ENCODE measurements at places on chromosomes 6 and 20. TPM values are rescaled to one million over a fixed set of nuclear protein-coding genes. Genes with fewer than 3 reads are reported as not detected.
A peak's percentile ranks its signal among the peaks of the same experiment; 100 is the strongest.

The SMPD2 gene
- polyA plus RNA-seq = 10.1 TPM

DNA sequence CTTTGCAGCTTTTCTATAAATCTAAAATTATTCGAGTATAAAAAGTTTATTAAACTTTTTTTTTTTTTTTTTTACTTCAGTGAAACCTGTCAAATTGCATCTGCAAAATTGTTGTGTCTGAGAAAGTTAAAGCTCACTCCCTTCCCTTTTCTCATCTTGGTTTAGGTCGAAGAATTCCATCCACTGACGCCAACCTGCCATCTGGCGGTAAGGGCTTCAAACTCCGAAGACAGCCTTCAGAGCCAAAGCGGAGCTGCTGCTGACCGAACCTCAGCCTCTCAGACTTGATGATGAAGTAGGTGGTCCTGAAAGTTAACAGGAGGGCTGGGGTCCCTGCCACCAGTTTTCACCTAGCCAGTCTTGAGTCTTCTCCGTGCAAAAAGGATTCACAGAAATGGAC lies 29.6 kb upstream of the VAPB start:
- DNase-seq = no peak

The SMLR1 gene
- polyA plus RNA-seq = 1.9 TPM

DNA sequence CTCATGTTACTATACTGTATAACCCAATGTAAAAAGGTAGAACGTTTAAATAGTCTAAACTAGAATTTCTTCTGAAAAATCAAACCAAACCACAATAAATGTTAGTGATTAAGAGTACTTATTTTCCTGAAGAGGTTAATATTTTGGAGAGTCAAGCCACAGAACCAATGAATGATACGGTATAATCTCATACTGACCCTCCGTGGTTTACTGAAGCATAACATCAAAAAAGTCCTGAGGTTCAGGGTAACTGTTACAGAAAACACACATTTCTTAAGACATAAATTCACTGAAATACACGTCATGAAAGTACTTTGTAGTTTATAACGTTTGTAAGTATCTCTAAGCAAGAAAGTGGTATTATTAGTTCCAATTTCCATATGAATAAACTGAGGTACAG lies 28.9 kb downstream of the ESF1 start:
- no peak for DNase-seq

The KCNQ5 gene
- polyA plus RNA-seq = 0.41 TPM

DNA sequence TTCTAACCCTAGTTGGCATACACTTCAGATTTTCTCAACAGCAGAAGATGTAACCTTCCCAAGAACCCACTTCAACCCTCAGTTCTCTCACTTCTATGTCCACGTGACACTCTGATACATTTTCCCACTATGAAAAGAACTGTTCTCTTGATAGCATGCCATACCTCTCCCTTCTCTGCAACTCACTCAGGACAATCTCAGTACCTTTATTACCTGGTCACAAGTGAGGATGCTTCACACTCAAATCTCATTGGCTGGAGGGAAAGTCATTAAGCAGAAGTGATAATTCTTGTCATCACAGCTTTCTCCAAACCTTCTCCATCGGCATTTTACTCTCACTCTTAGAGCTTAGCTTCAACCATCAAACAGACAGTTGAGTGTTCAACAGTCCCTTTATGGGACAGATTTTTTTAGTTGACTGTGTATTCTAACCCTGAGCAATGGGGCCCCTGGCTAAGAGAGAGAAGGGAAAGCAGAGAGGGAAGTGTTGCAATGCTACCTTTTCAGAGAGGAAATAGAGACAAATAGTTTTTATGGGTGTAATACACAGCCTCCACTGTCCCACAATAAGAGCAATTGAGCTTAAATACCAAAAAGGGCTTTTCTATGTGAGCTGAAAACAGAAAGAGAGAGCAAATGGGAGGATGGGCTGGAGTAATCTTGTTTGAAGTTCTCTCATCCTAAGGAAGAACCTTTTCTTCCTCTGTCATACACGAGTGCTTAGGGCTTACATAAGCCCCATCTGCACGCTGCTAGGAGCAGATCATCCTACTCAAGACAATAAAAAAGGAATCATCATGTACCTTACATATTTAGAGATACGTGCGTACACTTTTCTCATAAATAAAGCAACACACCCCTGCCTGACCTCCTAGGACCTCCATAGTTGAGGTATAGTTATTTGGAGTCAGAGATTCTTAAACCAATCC lies 16.0 kb downstream of the HLA-DPA1 start:
- DNase-seq = no peak

DNA sequence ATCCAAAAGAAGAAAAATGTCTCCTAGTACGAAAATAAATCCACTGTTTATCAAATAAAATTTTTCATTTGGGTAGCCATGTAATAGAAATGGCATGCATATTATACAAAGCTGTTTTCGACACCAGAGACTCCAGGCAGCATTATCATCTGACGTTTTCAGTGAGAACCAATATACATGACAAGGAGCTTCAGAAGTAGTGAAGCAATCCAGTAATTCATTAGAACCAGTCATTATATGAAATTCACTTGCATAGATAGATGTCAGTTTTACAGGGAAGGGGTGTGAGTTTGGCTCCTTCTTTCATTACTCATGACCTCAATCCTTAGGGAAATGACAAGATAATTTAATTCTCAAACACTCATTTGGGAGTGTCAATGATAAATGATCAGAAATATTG lies 14.7 kb downstream of the HTR1B start:
- no peak for DNase-seq

The RPP40 gene
- 11.7 TPM for polyA plus RNA-seq

DNA sequence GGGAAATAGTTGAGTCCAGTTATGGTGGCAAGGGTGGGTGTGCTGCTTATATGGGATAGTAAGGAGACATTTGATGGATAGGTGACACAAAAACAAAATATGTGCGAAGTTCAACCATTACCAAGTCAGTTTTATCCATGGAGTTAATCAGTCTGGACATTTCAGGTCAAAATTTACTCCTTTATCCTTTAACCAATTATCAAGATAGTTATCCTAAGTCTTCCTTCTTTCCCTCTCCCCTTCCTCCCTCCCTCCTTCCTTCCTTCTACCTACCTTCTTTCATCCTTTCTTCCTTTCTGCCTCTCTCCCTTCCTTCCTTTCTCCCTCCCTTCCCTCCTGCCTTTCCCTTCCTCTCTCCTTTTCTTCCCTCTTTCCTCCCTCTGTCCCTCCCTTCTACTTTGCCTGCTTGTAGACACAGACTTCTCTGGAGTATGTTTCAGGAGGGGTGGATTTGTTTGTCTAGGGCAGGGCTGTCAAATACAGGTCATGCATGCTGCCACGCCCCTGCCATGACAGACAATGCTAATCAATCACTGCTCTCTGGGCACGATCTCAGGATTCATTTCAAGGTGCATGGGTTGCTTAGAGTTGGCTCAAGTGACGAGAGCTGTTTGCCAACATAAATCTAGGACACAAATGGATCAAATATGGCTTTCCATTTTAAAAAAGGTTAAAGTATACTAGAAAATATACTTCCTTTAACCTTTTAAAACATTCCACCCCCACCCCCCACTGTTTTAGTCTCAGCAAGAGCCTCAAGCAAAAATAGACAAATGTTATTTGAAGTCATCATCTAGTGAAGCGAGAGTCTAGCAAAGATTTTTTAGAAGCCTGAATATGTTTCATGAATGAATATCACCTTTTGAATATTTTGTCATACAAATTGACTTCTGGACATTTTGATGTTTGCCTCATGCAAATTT lies 281.6 kb upstream of the CITED2 start:
- no peak for DNase-seq

DNA sequence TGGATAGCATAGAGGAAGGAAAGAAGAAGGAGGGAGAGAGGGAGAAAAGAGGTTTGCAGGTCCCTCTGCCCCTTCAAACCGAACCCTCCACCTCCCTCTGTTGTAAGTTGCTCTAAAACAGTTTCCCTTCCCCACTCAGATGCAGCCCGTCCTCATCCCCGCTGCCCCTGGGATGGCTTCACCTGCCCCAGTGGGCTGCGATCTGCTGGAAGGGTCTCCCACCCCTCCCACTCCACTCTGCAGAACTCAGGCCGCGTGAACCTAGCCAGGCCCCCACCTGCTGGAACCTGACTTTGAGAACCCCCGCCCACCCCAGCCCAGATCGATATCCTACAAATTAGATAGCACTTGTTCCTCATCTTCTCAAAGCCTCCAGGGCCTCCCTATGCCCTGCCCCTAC lies 190.8 kb downstream of the DLL1 start:
- no peak for DNase-seq

- DNase-seq = no peak
Measured at GRCh38 chr20:2431185-2431584, 39.4 kb downstream of the SNRPB start.

- DNase-seq = no peak
Measured at GRCh38 chr20:50456452-50457324, 53.5 kb upstream of the PTPN1 start.

- DNase-seq = no peak
Measured at GRCh38 chr6:71294121-71294523, 5.5 kb downstream of the OGFRL1 start.

The RNF8 gene
- 27.8 TPM for polyA plus RNA-seq

- no peak for DNase-seq
Measured at GRCh38 chr6:169094552-169094950, 159.1 kb downstream of the THBS2 start.

GRCh38 chr6:90753820-90754643 lies 167.2 kb upstream of the MAP3K7 start:
- DNase-seq = no peak

GRCh38 chr6:36616893-36617521 lies 22.8 kb downstream of the SRSF3 start:
- no peak for DNase-seq

GRCh38 chr6:34235307-34236130 lies 1.2 kb upstream of the HMGA1 start:
- DNase-seq = no peak

The VSX1 gene
- not detected for polyA plus RNA-seq

DNA sequence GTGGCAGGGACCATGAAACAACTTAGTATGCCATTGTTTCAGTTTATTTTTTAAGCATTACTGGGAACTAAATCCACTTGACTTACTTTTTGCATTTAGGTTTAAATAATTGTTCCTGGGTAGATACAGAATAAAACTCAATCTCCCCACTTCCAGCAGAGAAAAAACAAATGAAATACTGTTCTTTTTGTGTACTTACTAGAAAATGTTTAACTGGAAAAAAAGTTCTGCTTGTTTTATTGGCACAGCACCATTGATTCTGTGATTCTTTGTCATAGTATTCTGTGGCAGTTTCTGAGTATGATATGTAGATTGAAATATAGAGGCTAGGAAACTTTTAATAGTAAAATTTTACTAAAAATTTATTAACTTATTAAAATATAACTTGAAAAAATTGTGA lies 10.2 kb downstream of the ASXL1 start:
- no peak for DNase-seq

DNA sequence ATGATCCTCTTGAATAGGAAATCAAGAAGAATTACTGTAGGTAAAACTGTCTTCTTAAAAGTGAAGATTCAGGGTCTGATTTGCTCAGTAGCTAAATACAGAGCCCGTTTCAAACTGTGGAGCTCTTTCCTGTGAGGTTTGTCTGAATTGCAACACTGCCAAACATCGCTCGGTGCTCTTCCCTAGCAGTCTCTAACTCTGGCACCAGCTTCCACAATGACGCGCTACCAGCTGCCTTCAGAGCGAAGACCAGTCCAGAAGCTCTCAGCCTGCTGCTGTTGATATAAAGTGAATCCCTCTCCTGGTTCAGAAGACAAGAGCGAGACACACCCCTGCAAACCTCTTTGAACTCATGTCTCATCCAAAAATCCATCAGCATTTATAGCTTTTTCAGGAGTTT lies 447.0 kb downstream of the LMBRD1 start:
- DNase-seq = no peak

GRCh38 chr20:9974324-9974723 lies 60.5 kb upstream of the ANKEF1 start:
- DNase-seq = no peak

- DNase-seq = no peak
Measured at GRCh38 chr6:119157506-119157815, 79.0 kb upstream of the FAM184A start.

The KCNK15 gene
- polyA plus RNA-seq = 0.19 TPM

- DNase-seq = no peak
Measured at GRCh38 chr6:26311385-26312095, 53.5 kb upstream of the BTN3A2 start.

The RNF144B gene
- 15.7 TPM for polyA plus RNA-seq

DNA sequence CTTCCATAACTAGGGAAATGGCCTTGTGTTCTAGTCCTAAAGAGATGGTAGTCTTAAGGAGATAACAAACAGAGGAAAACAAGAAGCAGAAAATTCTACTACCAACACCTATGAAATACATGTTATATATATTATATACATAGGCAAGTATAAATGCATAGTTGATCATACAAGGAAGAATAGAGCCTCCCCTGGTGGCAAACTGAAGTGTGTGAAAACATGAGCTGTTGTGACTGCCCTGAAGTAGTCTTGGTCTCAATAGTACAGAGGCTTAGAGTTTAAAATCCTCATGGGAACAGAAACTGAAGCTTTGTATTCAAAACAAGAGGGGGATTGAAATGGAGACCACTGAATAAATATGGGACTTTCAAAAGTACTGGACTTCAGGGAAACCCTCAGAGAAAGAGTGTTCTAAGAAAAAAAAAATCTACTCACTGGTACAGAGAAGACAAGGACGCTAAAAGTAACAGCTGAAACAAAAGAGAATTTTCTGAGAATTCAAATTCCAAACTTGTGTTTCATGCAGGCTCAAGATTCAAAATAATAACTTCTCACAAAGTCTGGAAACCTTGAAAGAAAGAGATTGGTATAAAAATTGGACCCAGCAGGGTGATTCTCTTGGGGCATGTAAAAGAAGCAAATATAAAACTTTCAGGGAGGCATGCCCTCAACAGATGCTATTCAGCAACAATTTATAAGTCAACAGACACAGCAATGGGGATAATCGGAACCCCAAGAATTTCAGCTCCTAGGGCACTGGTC lies 59.7 kb upstream of the SAMD3 start:
- no peak for DNase-seq

The FKBP5 gene
- 29.8 TPM for polyA plus RNA-seq

GRCh38 chr6:139965393-139965792 lies 590.9 kb upstream of the CITED2 start:
- no peak for DNase-seq

- DNase-seq = peak; percentile 58
Measured at GRCh38 chr20:52312132-52312729, 120.7 kb upstream of the ZFP64 start.

DNA sequence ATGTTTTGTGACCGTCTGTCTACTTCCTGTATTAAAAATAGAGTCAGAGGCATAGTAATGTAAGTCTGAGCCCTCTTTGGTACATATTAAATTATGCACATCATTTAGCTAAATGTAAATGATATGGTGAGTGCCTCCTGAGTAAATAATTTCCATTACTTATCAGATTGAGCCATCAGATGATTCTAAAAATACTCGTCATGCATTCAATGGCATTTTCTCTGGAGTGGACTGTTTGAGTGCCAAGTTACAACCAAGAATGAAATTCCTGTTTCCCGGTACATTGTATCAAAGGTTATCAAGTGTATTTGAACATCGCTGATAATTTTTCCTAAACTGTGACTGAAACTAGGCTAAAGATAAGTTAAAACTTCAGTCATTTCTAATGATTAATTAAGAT lies 81.0 kb downstream of the AKAP7 start:
- DNase-seq = no peak

The ZBTB46 gene
- polyA plus RNA-seq = 20.1 TPM

Data from right renal pelvis (tissue), 4 donors.